ENCODE measurements at places on chromosomes 3 and 15.

DNA sequence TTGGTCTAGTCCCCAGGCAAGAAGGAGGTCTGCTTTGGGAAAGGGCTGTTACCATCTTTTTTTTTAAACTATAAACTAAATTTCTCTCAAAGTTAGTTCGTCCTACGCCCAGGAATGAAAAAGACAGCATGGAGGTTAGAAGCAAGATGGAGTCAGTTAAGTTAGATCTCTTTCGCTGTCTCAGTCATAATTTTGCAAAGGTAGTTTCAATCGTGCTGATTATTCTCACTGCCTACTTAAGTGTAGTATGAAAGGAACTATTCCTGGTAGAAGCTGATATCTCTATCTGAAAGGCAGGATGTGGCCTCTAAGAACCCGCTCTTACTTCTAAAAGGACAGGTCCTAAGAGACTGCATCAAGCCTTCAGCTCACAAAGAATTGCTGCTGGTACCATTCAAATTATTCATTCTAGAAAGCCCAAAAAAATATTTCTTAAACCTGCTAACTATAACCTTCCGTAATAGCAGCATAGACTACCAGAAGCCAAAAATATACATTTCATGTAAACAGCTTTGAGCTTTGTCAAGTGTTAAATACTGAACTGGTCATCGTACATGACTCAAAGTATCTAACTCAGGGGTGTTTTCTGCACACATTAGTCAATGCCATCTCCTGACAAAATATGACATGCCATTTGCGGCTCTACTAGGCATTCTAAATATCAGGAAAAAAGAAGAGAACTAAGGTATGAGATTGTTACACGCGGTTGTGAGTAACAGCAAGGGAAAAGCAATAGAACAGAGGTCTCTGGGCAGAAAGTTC lies 96.0 kb upstream of the CCDC80 start:
- H3K36me3 ChIP-seq = no peaks in the 10 kb centered on the region
- no peak overlapping the region for H3K27ac ChIP-seq
- H3K27me3 ChIP-seq = no peaks in the 10 kb centered on the region
- no peaks in the 10 kb centered on the region for H3K4me1 ChIP-seq
- no peak overlapping the region for H3K4me3 ChIP-seq

- no peaks in the 10 kb centered on the region for H3K27me3 ChIP-seq
- H3K36me3 ChIP-seq = no peaks in the 10 kb centered on the region
- H3K4me3 ChIP-seq = no peak overlapping the region
- no peak for DNase-seq
Observed at GRCh38 chr15:80444680-80445251, 40.6 kb downstream of the ARNT2 start.

DNA sequence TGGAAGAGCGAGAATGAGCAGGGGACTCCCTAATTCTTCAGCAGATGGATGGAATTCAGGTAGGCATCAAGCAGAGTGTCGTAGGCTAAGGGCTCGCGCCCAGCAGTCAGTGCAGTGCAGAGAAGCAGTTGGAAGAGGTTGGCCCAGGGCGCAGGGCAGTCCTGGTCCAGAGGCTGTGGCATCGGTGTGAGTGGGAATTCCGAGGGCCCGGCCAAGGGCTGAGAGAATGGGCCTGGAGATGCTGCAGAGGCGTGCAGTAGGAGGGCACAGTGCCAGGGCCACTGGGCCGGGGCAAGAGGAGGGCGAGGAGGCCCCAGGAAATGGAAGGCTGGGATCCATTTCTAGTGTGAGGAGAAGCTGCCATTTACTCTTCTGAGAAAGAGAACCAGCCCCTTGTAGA lies 74.4 kb downstream of the AAGAB start:
- H3K4me1 ChIP-seq = peaks cover 29% of the 10 kb centered on the region
- H3K27ac ChIP-seq = no peak overlapping the region
- no peaks in the 10 kb centered on the region for H3K36me3 ChIP-seq
- DNase-seq = no peak
- H3K4me3 ChIP-seq = no peak overlapping the region

GRCh38 chr3:177589911-177590381 lies 392.7 kb upstream of the TBL1XR1 start:
- no peaks in the 10 kb centered on the region for H3K36me3 ChIP-seq
- no peak overlapping the region for H3K27ac ChIP-seq
- no peaks in the 10 kb centered on the region for H3K27me3 ChIP-seq
- no peak for DNase-seq
- no peaks in the 10 kb centered on the region for H3K4me1 ChIP-seq
- no peak overlapping the region for H3K4me3 ChIP-seq

GRCh38 chr15:64006642-64007041 lies 39.6 kb downstream of the DAPK2 start:
- no peaks in the 10 kb centered on the region for H3K36me3 ChIP-seq
- DNase-seq = no peak
- H3K27ac ChIP-seq = no peak overlapping the region
- H3K4me3 ChIP-seq = no peak overlapping the region

DNA sequence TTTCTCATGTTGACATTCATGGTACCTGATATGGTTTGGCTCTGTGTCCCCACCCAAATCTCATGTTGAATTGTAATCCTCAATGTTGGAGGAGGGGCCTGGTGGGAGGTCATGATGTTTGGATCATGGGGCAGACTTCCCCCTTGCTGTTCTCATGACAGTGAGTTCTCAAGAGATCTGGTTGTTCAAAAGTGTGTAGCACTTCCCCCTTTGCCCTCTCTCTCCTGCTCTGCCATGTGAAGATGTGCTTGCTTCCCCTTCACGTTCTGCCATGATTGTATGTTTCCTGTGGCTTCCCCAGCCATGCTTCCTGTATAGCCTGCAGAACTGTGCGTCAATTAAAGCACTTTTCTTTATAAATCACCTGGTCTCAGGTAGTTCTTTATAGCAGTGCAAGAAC lies 3.3 kb upstream of the UBL7 start:
- peaks cover 1% of the 10 kb centered on the region for H3K4me1 ChIP-seq
- H3K27ac ChIP-seq = no peak overlapping the region
- H3K27me3 ChIP-seq = no peaks in the 10 kb centered on the region

DNA sequence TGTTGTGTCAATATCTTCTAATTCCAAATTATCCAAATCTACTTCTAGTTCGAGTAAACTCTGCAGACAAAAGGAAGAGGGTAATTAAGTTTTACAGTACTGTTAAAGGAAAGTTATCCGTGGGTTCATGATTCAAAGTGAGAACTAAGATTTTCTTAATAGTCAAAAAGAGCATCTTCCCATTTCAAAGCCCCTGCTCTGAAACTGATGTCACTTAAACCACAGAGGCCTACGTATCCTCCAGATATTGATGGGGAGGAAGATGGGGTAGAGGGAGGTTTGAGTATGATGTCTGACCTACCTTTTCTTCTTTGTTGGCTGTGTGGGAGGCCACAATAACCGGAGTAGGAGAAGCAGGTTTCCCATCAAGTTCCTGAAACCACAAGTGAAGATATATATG lies 14.1 kb downstream of the MRPS22 start:
- H3K4me3 ChIP-seq = no peak overlapping the region
- no peaks in the 10 kb centered on the region for H3K27me3 ChIP-seq
- DNase-seq = no peak
- H3K4me1 ChIP-seq = no peaks in the 10 kb centered on the region
- H3K36me3 ChIP-seq = peaks cover 11% of the 10 kb centered on the region
- H3K27ac ChIP-seq = no peak overlapping the region

DNA sequence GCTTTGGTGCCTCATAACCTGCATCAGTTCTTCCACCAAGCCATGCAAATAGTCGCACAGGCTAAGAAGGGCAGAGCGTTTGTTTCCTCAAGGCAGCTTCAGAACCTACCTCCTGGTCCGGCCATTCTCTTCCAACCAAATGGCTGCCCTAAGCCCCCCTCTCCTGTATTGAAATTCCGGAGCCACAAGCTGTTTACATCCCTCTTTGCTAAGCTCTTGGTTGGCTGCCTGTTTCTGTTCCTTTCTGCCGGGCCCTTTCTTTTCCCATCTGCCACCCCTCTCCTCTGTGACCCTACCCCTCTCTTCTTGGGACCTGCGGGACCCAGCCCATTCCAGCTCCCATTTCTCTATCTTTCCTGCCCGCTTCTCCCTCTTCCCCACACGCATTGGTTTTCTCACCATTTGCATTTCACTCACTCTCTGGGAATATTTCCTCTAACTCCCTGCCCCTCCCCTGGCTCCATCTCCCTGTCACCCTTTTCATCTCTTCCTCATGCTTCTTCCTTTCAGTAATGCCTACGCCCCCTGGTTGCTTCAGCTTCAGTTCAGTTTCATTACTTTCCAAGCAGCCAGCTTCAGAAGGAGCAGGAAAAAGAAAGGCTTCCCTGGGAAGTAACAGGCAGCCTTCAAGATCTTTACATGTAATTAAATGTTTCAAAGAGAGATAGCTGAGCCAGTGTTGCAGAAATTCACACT lies 113.5 kb downstream of the RAB11A start:
- no peak overlapping the region for H3K4me3 ChIP-seq
- H3K27me3 ChIP-seq = no peaks in the 10 kb centered on the region
- H3K4me1 ChIP-seq = peaks cover 2% of the 10 kb centered on the region
- no peaks in the 10 kb centered on the region for H3K36me3 ChIP-seq
- H3K27ac ChIP-seq = no peak overlapping the region

DNA sequence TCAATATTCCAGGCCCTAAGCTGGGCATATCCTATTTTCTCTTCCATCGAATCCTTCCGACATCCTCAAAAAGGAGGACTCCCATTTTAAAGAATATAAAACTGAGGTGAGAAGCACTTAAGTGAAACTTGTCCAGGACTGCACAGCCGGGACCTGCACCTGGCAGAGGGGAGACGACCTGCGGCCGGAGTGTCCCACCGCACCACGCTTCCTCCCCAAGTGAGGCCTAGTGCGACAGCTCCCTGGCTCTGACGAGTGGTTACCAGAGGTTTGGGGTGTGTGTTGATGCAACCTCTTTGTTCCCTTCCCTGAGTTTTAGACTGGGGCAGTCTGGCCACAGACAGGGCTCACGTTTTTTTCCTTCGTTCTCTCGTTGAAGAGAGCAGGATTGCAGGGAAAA lies 24.9 kb upstream of the ATP2B2 start:
- no peaks in the 10 kb centered on the region for H3K27me3 ChIP-seq
- H3K4me1 ChIP-seq = no peaks in the 10 kb centered on the region
- H3K36me3 ChIP-seq = no peaks in the 10 kb centered on the region

DNA sequence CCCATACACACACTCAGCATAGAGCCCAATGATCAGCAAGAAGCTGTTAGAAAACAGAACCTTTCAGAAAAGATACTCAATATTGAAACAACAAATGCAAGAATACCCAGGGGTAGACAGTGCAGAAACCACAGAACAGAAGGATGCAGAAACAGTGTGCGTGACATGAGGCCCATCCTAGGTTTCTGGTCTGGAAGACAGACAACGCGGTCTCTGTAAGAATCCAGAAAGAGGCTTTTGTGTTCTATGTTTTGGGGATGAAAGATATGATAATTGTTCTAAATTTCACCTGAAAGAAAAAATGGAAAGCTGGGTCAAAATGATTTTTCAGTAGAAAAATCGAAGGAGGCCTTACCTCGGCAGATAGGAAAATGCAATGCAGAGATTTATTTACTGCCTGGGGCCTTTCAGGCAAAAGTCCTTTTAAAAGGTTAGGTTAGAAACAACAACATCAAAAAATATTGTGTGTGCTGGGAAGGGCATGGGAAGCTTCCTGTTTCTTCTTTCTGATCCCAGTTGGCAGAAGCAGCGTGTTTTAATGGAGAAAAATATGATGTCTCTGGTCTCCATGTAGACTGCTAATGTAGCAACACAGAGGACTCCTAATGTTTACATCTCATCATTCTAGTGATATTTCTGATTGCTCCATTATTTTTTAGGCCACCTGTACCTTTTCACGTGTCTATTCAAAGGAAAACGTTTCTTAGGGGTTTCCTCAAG lies 17.0 kb downstream of the SYNM start:
- DNase-seq = no peak
- peaks cover 8% of the 10 kb centered on the region for H3K4me1 ChIP-seq

Measured in mesendoderm (in vitro differentiated cells).